ENCODE measurements at places on chromosomes 13 and 19.

DNA sequence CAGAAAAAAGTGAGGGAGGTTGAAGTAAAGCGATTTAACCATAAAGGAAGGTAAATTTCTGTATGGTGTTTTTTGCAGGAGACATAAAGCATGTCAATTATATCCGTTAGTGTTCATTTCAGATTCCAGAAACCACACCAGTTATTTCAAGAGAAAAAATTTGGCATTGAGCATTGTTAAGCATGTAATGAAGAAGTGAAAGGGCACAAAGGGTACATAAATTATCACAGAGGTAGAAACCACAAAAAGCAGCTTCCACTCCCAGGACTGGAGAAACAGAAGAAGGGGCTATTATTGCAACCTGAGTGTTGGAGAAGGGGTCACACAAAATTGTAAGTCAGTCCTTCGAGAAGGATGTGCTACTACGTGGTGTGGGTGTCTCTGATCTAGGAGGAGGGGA lies 72.2 kb upstream of the DACH1 start:
- DNase-seq, result no peak

- DNase-seq, result no peak
Measured at GRCh38 chr19:42028304-42029216, 34.5 kb upstream of the ATP1A3 start.

GRCh38 chr13:49020940-49021553 lies 45.3 kb downstream of the FNDC3A start:
- DNase-seq, result no peak

GRCh38 chr13:34207334-34207733 lies 389.4 kb downstream of the RFC3 start:
- no peak for DNase-seq

GRCh38 chr13:67147342-67148133 lies 82.6 kb downstream of the PCDH9 start:
- no peak for DNase-seq
